SK-N-SH (cell line): ENCODE measurements at places on chromosomes 3 and 15. TPM values are rescaled to one million over a fixed set of nuclear protein-coding genes. Genes with fewer than 3 reads are reported as not detected.

DNA sequence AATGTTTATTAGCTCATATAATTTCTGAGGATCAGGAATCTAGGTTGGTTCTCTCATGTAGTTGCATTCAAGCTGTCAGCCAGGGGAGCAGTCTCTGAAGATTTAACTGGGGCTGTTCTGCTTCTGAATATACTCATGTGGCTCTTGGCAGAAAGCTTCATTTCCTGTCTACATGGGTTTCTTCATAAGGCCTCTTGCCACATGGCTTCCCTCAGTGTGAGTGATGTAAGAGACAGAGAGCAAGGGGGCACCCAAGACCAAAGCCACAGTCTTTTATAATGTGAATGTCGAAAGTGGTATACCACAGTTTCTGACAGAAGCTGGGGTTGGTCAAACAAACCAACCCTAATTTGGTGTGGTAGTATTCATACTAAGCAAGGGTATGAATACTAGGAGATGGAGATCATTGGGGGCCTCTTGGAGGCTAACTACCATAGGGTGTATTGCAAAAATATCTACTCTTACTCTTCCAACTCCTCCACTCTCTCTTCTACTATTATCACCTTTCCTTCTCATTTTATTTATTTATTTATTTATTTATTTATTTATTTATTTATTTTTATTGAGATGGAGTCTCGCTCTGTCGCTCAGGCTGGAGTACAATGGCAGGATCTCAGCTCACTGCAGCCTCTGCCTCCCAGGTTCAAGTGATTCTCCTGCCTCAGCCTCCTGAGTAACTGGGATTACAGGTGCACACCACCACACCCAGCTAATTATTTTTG, 123.8 kb downstream of the B3GALNT1 start:
- DNase-seq, result no peak

The TGM4 gene
- polyA plus RNA-seq, result 0.12 and 0.13 TPM in 2 replicates

- DNase-seq, result no peak
Observed at GRCh38 chr3:115325539-115325938, 178.5 kb upstream of the ZBTB20 start.

The PFN2 gene
- polyA plus RNA-seq, result 594 and 851 TPM in 2 replicates

DNA sequence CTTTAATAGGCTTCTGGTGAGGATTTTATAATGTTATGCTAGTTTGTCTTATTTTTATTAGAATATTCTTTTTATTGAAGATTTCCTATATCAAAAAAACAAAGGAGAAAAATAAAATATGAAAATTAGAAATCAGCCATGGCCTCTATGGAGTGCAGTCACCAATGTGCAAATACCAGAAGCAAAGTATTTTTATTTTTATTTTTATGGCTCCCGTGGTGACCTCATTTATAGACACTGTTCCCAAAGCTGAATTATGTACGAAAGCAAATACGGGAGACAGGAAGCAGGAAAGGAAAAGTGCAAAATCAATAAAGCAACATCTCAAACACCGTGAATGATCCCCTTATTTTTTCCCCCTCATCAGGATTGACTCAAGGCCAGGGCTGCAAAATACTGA, 35.1 kb downstream of the DAZL start:
- no peak for DNase-seq

The MED12L gene
- polyA plus RNA-seq, result 0.03 and 0.06 TPM in 2 replicates

GRCh38 chr3:20394243-20394642, 208.2 kb upstream of the SGO1 start:
- DNase-seq, result no peak

GRCh38 chr3:59473636-59474035, 423.8 kb upstream of the CFAP20DC start:
- DNase-seq, result no peak

The SYNPR gene
- not detected in 2 replicates for polyA plus RNA-seq

The SLC22A13 gene
- polyA plus RNA-seq, result 0.08 and 0.29 TPM in 2 replicates

- DNase-seq, result no peak
Observed at GRCh38 chr3:126213379-126214028, 33.1 kb upstream of the ALDH1L1 start.

DNA sequence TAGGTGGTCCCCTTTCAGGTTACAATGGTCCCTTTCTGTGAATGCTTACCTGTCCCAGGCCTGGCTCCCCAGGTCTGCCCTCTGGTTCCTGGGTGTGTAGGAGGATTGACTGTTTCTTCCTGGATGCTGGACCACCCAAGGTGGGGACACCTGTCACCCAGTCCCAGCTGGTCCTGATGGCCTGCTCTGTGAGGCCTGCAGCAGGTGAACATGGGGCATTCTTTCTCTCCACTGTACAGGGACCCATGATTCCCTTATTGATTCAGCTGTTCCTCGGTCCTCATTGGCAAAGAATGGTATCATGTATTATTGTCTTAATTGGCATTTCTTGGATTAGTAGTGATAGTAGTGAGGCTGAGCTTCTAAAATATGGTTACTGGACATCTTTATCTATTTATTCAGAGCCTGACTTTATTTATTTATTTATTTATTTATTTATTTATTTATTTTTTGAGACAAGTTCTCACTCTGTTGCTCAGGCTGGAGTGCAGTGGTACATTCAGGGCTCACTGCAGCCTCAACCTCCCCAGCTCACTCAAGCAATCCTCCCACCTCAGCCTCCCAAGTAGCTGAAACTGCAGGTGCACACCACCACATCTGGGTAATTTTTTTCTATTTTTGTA, 8.8 kb upstream of the DNAJA4 start:
- no peak for DNase-seq

The STRA6 gene
- 27.9 and 31.0 TPM in 2 replicates for polyA plus RNA-seq

The ZIC4 gene
- polyA plus RNA-seq, result 1.3 and 2.0 TPM in 2 replicates

GRCh38 chr3:123152687-123153086, 49.1 kb upstream of the SEC22A start:
- DNase-seq, result no peak

The TMIE gene
- polyA plus RNA-seq, result 0.03 and 0.10 TPM in 2 replicates

GRCh38 chr3:38730281-38730680, 80.8 kb upstream of the SCN5A start:
- no peak for DNase-seq

- no peak for DNase-seq
Observed at GRCh38 chr3:172407872-172408271, 40.4 kb downstream of the GHSR start.
